Bronchial epithelial cell (primary cell): ENCODE measurements at places on chromosomes 5 and 9. TPM values are rescaled to one million over a fixed set of nuclear protein-coding genes. Genes with fewer than 3 reads are reported as not detected.

- no peak for DNase-seq
These were observed 409.5 kb upstream of the MEF2C start for GRCh38 chr5:89292487-89292886.

MRRF gene
- total RNA-seq: 30.7 and 52.7 TPM in 2 replicates

GRCh38 chr5:125117566-125117965, 371.1 kb upstream of the ZNF608 start:
- no peak for DNase-seq

- DNase-seq: peak; percentile 69
These were observed at the start of gene PLPP1 for GRCh38 chr5:55534436-55535198. TSS of gene PLPP1 (minus strand) at chr5:55534964. CDS start at chr5:55534629, 335 bp downstream.

- no peak for DNase-seq
These were observed 26.1 kb upstream of the CPLX2 start for GRCh38 chr5:175845229-175845628.

NR5A1 gene
- total RNA-seq: not detected in 2 replicates

GPR150 gene
- total RNA-seq: 0.26 TPM in 2 replicates

ZNF608 gene
- total RNA-seq: 4.5 and 4.6 TPM in 2 replicates

GRCh38 chr5:115343855-115344254, 47.4 kb upstream of the CCDC112 start:
- peak; percentile 60 for DNase-seq

- no peak for DNase-seq
These were observed 184.5 kb downstream of the CRB2 start for GRCh38 chr9:123540457-123540856.

DNA sequence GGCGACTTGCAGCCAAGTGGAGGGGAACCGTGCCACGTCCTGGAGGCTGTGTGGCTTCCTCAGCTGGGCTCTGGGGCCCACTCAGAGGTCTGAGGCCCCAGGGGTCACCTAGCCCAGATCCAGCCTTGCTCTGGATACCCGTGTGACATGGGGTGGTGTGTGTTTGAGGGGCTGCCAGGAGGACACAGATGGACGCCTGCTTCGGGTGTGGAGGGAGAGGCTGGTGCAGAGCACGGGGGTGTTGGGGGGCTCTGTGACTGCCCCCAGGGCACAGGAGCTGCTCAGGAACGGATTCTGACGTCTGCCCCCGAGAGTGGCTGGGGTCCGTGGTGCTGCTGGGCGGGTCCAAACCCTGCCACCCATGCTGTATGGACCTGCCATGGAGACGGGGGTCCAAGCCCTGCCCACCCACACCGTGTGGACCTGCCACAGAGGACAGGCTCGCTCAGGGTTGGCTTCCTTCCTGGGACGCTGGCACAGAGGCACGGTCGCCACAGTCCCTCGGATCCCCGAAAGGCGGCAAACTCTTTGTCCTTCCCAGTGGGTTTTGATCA, 10.5 kb downstream of the INPP5E start:
- DNase-seq: no peak

DNA sequence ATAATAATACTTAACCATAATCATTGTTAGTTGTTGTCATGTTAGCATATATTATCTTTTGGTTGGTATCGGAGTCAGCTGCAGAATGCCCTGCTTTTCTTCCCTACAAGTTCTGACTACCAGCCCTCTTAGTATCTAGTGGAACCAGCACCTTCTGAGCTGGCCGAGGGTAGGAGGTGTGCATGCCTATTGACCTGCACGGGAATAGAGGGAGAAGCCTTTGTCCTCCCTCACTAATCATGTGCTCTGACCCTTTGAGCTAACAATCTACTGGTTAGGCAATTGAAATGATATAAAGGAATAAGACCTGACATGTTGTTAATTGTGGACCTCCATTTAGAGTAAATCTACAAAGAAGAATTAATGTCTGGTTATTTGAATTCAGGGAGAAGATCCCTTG, 4.1 kb downstream of the PCSK5 start:
- DNase-seq: no peak

DNA sequence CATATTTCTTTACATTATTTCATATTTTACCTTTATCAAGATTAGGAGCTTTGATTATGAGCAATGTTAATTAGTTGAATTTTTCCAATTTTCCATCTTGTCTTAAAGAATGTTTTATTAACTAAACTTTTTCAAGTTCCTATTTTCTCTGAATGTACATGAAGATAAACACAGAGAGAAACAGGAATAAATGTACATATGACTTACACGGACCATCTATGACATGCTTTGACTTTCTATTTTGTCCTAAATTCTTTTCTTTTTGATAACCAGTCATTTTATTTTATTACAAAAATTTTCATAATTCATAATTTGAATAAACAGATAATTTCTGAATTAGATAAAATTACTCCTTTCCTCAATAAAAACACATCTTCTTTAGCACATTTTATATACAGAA, 1038.8 kb upstream of the ARRDC3 start:
- no peak for DNase-seq

CTSV gene
- 17.4 and 35.1 TPM in 2 replicates for total RNA-seq

C9 gene
- not detected in 2 replicates for total RNA-seq

STKLD1 gene
- under 0.01 and 0.38 TPM in 2 replicates for total RNA-seq

GRCh38 chr5:218457-219291, 554 bp downstream of the SDHA start:
- DNase-seq: peak; percentile 28

ACTBL2 gene
- under 0.01 TPM in 1 of 2 replicates, not detected in the other for total RNA-seq

- DNase-seq: no peak
These were observed 4.8 kb upstream of the ZNF79 start for GRCh38 chr9:127419348-127419747.

SGCD gene
- under 0.01 and 0.77 TPM in 2 replicates for total RNA-seq

HAPLN1 gene
- not detected in 2 replicates for total RNA-seq

DNA sequence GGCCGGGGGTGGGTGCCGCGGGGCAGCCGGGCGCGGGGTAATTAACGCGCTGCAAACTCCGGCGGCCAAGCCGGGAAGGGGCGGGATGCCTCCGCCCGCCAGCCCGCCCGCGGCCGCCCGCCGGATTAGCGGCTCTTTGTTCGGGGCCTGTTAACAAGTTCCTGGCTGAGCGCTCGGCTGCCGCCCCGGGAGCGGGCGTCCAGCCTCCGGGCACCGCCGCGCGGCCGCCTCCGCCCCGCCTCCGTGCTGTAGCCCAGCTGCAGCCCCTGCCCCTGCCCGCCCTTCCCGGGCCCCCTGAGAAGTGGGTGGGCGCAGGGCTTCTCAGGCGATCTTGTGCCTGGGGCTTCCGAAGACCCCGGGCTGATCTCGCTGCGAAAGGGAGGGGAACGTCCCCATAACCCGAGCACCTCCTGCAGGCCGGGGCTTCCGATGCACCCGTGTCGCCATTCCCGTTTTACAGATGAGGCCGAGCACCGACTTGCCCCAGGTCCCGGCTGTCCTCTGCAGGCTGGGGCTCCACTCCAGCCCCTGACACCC, 7.5 kb downstream of the UNC5A start:
- no peak for DNase-seq

DNA sequence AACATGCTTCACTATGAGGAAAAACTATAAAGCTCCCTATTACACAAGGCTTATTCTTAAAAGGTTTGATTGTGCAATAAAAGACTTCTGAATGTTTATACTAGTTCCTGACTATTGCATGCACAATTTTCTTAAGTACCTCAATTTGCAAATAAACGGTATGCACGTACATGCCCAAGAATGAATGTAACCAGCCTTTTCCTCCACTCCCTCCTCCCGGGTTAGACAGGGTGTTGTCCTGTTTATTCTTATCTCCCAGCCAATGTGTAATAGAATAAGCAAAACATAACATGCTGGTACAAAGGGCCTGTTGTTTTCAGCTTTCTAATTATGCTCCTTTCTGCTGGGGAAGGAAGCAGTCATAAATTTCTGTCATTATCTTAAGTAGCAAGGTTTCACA, 79.1 kb downstream of the AOPEP start:
- DNase-seq: peak; percentile 100

DNA sequence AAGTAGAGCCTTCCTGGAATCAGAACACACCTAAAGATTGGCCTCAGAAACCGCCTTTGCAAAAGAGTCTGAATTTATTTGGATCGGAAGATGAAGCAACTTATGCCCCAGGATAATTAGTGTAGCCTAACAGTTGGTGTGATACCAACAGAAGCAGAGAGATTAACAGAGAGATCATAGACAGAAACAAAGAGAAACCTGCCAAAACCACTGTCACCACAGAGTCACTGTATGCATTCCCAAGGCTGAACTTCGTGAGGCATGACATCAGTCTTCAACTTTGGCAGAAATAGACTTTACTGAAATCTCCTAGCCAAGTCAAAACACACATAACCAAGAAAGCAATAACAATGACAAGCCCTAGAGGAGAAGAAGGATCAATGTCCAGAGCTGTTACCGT, 361.8 kb downstream of the ELAVL2 start:
- DNase-seq: no peak

DNA sequence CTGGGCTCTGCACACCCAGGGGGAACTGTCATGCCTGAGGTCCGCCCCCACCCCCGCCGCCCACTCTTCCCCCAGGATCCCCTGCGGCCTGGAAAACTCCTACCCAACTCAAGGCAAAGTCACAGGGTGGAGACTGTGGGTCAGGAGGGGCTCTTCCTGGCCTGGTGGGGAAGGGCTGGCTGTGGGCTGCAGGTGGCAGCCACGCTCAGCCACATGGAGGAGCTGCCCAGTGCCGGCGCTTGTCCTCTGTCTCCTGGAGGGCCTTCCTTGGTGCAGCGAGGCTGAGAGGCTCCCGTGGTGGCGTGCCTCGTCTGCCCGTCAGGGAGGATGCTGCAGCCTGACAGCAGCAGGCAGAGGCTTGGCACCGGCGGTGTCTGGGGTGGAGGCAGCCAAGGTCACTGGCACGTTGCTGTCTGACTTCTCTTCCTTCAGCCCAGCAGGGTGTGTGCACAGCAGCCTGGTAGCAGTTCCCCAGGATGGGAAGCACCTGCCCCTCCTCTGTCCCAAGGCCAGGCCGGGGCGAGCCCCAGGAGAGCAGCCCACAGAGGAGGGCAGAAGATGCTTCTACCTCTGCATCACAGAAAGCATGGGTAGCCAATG, 78.1 kb downstream of the ADAMTS2 start:
- no peak for DNase-seq

DNA sequence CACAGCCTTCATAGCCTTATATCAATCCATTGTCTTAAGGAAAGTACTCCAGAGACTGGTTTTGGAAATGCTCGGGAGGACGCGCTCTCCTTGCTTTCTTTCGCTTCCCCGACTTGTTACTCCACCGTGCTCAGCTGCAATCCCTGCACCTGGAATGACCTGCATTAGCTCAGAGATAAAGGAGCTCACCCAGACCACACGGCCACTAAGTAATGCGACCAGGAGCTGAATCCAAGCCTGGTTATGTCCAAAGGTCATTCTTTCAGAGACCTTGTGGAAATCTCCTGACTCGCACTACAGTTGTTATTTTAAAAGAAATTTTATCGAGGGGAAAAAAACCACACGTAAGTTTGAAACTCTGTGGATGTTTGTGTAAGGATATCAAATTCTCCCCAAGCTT, 135.3 kb upstream of the DPYSL3 start:
- no peak for DNase-seq

GRCh38 chr9:89940625-89941024, 335.8 kb downstream of the GADD45G start:
- DNase-seq: peak; percentile 46

- DNase-seq: no peak
These were observed 8.8 kb downstream of the ZNF608 start for GRCh38 chr5:124737651-124738050.

BSPRY gene
- 1.8 and 20.4 TPM in 2 replicates for total RNA-seq

GRCh38 chr5:143019614-143020515, 249.7 kb downstream of the ARHGAP26 start:
- DNase-seq: no peak

NUTM2G gene
- not detected in 2 replicates for total RNA-seq

DNA sequence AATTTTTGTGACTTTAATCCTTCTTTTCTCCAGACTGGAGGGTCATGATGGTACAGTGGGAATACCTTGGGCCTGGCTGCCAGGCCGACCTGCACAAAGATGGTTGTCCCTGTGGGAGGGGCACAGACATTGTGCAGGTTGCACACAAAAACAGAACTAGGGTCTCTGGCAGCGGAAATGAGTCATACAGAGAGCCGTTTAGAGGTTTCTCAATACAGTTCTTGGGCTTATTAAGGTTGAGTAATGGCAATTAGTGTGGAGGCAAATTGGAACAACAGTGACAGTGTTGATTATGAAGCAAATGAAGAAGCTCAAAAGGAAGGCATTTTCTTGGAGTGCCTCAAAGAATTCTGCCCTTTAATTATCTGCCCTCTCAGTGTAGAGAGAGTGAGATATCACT, 173.6 kb downstream of the TENT4A start:
- no peak for DNase-seq

DNA sequence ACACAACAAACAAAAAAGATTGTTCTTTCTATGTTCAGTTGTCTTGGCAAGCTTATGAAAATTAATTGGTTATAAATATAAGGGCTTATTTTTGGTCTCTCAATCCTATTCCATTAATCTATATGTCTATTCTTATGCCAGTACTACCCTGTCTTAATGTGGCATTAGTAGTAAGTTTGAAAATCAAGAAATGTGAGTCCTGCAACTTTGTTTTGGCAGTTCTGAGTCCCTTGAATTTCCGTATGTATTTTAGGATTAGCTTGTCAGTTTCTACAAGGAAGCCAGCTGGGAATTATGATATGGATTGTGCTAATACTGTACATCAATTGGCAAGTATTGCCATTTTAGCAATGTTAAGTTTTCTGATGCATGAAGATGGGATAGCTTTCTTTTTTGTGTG, 10.5 kb upstream of the CCDC125 start:
- no peak for DNase-seq

DNA sequence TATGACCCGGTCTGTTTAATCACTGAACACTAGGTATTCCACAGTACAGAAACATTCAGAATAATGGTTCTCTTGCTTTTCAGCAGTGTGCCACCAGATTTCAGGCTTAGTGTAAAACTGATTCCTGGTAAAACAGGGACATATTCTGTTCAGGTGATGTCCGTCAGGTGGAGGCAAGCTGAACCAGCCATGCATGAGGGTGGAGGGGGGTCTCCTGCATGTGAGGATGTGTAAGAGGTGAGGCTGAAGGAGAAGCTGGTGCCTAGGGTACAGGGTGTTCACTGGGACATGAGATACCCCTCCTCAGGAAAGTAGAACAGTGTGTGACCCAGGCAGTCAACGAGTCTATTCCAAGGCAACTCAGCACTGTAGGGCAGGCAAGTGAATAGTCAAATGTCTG, 563.9 kb downstream of the BNC2 start:
- no peak for DNase-seq

OMD gene
- total RNA-seq: not detected in 2 replicates

DNA sequence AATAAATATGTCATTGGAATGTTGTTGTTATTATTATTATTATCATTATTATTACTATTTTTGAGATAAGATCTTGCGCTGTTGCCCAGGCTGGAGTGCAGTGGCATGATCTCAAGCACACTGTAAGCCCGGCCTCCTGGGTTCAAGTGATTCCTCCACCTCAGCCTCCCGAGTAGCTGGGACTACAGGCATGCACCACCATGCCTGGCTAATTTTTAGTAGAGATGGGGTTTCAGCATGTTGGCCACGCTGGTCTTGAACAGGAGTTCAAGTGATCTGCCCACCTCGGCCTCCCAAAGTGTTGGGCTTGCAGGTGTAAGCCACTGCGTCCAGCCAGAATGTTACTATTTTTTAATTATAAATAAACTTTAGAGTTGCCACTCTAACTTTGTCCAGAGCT, 14.4 kb downstream of the ZNF462 start:
- DNase-seq: no peak

GRCh38 chr5:55303238-55303690, 4.2 kb downstream of the DHX29 start:
- peak; percentile 92 for DNase-seq
